ENCODE measurements at places on chromosomes 12 and 14.
A peak's percentile ranks its signal among the peaks of the same experiment; 100 is the strongest.

DNA sequence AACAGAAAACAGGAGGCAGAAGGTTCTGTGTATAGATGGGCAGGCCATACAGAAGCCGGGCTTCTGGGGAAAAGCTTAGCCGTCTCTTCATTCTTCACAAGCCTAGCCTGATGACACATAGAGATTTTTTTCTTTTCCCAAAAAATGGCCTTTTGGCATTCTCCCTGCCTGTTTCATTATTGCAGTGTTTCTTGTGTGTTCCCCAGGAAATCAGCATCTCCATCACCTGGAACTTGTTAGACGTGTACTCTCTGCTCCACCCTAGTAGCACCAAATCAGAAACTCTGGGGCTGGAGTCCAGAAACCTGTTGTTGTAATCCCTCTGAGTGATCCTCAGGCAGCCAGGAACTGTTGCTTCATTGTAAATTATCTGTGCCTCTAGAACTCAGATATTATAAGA is 388.1 kb downstream of the CCDC91 start:
- DNase-seq = no peak

GRCh38 chr14:81123811-81124210 is 96.9 kb downstream of the GTF2A1 start:
- DNase-seq = no peak

DNA sequence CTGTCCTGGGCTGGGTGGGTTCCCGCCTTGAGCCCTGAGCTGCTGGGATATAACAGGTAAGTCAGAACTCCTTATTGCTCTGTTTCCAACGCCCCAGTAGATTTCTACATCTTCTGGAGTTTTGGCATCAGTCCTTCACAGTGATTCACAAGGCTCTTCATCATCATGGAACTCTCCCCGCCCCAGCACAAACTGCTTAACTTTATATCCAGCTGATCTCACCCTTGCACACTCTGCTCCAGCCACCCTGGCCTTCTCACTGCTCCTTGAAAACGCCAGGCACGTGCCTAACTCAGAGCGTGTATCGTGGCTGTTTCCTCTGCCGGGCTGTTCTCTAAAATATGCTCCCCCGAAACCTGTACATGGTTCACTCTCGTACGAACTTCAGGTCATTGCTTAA is 264.9 kb downstream of the NOVA1 start:
- DNase-seq = no peak

DNA sequence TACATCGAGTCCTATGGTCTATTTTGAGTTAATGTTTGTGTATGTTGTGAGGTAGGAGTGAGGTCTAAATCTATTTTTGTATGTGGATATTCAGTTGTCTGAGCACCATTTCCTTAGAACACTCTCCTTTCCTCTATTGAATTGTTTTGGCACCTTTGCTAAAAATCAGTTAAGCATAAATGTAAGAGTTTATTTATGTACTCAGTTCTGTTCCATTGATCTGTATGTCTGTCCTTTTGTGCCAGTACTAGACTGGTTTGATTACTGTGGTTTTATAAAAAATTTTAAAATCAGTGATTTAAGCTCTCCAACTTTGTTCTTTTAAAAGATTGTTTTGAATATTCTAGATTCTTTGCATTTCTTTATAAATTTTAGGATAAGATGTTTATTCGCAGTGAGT is 70.1 kb upstream of the PCNX4 start:
- no peak for DNase-seq

DNA sequence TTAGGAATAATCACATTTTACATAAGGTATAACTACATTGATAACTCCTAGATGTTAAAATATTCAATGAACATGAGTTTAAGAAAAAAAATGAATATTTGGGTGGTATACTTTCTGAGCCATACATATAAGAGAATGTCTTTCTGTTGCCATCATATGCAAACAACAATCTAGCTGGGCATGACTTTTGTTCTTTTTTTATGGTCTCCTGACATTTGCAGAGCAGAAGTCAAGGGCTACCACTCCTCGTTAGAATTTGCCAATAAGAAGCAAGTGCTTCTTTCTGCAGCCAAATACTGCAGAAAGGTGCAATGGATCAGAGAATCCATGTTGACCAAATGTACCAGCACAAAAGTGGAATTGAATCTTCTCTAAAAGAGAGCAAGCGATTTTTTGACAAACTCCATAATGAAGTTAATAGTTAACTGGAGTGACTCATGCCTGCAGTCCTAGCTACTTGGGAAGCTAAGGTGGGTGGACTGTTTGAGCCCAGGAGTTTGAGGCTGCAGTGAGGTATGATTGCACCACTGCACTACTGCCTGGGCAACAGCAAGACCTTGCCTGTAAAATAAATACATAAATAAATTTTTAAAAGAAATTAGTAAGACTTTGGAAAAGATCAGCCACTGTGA is 25.5 kb upstream of the CCDC91 start:
- DNase-seq = no peak

GRCh38 chr12:67661311-67662021 is 12.9 kb downstream of the DYRK2 start:
- DNase-seq = no peak

GRCh38 chr12:76152181-76152807 is 67.8 kb upstream of the NAP1L1 start:
- no peak for DNase-seq

DNA sequence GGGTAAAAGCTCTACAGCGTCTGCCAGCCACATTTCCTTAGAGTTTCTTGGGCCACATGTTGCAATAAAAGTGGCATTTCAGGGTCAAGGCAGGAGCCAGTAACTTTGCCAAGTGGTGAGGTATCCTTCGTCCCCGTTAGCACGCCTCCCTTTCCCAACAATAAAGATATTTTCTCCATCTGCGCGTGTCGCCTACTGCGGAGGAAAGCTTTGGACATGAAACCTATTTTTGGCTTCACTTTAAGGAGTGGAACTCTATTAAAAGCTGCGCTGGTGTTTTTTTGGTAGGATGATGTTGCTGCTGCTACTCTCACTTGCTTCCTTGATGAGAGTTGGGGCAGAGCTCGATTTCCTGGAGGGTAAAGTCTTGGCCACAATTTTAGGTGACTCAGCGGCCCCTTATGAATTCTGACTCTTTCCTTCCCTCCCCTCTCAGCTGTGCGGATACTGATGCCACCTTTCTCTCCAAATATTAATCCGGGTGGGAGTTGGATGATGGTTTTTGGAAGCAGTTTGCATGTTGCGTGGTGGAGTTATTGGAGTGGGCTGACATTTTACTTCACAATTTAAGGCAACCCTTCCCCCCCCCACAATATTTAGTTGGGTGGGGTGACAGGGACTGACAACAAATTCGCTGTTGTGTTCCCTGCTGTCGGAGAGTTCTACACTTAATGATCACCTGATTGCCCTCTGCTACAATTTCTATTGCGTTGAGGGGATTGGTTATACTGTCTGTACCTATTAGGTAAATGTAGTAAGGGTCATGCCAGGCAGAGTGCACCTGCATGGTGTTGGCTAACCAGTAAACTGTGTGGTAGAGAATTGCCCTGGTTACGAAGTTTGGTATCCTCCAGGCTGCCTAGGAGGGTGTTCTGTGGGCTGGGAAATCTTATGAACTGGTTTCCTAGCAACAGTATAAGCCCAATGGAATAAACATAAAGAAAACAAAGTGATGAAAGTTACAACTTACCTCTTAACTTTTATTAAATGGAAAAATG is 1.1 kb downstream of the CCDC91 start:
- DNase-seq = peak; percentile 24

DNA sequence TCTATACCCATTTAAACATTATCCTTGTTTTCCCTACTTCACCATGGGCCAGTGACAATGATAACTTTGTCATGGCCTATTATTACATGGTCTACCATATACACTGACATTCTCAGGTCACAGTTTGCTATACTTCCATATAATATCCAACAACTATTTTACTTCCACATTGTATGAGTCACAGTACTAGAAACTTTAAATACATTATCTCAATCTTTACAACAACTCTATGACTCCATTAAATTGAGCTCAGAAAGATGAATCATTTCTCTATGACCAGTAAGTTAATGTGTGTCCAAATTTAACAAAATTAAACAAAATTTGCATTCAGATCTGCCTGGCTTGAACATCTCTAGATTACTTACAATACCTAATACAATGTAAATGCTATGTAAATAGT is 93.9 kb downstream of the PLEKHG7 start:
- DNase-seq = no peak

DNA sequence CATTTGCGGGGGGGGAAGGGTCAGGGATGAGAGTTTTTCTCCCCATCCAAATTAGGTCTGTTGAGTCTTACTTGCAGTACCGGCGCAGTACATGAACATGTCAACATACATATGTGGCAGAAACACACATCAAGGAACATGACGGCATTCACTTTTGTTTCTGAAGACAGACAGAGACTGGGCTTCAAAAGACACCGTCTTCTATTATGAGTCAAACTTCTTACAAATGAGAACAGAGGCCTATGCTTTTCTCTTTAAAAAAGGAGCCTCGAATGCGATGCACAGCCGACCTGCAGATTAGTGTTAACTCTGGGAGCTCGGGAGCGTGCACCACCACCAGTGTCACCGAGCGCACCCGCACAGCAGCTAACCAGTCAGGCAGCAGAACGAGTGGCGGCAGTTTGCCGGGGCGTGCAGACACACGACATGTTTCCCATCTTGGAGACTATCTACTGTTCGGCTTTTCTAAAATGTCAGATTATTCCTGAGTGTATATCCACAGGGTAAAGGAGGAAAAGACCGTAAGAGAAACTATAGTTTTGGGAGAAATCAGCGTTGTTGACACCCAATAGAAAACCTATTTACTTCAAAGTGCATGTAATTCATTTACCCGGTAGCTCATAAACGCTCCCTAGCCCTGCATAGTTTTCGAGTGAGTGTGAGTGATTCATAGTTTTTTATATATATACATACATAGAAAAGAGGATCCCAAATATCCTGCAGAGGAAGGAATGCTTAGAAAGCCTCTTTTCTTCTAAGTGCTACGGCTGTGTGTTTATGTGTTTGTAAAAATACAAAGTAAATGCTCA is 33.0 kb downstream of the UBR7 start:
- no peak for DNase-seq

DNA sequence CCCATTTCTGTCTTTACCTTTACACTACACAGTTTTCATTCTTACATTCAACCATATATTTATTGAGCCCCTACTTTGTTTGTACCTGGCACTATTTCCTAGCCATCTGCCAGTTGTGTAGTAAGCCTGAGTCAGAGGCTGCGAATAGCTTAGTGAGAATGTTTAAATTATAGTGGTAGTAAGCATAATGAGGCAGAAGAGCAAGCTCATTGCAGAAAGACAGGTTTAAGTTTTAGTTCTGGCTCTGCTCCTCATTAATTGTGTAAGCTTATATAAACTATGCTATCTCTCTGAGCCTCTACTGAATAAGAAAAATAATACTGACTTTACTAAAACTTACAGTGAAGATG is 123.5 kb downstream of the NAV3 start:
- no peak for DNase-seq

GRCh38 chr12:122189626-122190475 is 6.9 kb downstream of the LRRC43 start:
- no peak for DNase-seq

GRCh38 chr12:105226219-105226618 is 9.8 kb downstream of the APPL2 start:
- peak; percentile 32 for DNase-seq

- no peak for DNase-seq
Measured at GRCh38 chr12:16261944-16262475, 15.5 kb downstream of the SLC15A5 start.

- no peak for DNase-seq
Measured at GRCh38 chr14:105173145-105173544, 4.6 kb upstream of the JAG2 start.

DNA sequence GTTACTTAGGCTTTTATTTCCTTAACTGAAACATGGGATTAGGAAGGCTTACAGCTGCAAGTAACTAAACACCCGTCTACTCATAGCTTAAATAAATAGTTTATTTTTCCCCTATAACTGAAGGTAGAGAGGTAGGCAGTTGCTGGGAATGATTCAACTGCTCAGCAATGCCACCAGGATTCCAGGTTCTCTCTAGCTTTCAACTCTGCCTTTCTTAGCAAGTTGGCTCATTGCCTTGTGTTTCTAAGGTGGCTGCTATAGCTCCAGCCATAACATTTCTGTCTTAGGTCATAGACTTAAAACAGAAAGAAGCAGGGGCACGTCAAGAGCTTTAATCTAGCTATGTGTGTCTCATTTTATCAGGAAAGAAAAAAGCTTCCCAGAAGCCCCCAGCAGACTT is 103.7 kb upstream of the MDM1 start:
- DNase-seq = no peak

GRCh38 chr12:82609234-82609914 is 77.3 kb upstream of the TMTC2 start:
- no peak for DNase-seq

GRCh38 chr12:115222220-115222619 is 538.2 kb upstream of the TBX3 start:
- no peak for DNase-seq

DNA sequence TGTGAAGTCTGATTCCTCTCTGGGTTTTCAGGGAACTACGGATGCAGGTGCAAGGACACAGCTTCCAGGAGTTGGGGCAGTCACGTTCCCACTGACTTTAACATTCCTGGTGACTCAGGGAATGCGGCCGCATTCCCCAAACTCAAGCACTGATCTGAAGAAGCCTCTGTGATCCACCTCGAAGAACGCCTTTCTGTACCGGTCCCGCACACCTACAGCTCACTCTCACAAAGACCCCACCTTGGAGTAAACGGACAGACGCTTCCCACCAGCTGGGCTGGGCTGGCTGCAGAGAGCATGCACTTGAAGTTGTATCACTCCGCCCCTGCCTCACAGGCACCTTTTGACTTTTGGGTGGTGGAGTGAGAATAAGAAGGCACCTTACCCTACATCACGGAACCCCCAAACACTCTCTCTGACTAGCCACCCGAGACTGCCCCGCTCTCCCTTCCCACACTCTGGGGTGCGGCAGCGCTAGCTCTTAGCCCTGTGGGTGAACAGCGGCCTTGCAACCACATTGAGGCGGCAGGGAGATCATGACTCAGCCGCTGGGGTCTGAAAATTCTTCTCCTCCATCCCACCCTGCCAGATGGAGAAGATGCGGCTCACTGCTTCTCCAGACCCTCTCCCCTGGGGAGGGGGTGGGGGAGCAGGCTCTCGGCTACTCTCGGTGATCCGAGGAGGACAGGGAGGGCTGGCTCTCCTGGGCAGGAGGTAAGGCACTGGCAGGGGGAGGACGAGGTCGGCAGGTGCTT is 23.7 kb upstream of the HDAC7 start:
- DNase-seq = no peak

DNA sequence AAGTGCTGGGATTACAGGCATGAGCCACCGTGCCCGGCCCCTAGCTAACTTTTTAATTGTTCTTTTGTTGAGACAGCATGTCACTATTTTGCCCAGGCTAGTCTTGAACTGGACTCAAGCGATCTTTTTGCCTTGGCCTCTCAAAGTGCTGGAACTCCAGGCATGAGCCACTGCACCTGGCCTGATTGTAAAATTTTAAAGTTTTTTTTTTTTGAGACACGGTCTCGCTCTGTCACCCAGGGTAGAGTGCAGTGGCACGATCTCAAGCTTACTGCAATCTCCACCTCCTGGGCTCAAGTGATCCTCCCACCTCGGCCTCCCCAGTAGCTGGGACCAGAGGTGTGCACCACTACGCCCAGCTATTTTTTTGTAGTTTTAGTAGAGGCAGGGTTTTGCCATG is 79.1 kb upstream of the SINHCAF start:
- no peak for DNase-seq

GRCh38 chr14:75515629-75515996 is 6.7 kb upstream of the BATF start:
- DNase-seq = no peak

Data from CD8-positive, alpha-beta T cell (primary cell).